Stimulated activated CD8-positive, alpha-beta memory T cell treated with anti-CD3 and anti-CD28 coated beads, Interleukin-7, amount 100 ng/mL, for 1 hour (primary cell): ENCODE measurements at places on chromosomes 13 and 19.

DNA sequence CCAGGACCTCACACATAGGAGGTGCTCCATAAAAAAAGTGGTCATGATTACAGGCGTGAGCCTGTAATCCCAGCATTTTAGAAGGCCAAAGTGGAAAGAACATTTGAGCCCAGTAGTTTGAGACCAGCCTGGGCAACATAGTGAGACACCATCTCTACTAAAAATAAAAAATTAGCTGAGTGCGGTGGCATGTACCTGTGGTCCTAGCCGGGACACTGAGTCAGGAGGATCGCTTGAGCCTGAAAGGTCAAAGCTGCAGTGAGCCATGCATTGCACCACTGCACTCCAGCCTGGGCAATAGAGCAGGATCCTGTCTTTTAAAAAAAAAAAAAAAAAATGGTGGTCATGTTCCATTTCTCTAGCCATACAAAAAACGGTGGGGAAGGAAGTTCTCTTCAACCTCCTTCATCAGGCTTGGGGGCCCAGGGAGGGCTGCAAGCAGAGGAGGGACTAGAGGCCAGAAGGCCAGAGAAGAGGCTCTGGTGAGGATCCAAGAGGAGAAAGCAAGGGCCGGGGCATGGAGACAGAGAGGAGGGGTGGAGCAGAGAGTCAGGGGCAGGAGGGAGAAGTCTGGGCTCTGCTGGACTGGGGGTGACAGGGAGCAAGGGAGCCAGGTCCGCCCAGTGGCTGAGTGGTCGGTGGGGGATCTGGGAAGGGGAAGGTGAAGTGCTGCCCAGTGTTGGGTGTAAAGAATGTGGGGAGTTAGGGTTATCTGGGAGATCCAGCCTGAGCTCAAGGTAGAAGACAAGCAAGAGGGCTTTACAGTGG, 8.9 kb downstream of the KASH5 start:
- DNase-seq: no peak

DNA sequence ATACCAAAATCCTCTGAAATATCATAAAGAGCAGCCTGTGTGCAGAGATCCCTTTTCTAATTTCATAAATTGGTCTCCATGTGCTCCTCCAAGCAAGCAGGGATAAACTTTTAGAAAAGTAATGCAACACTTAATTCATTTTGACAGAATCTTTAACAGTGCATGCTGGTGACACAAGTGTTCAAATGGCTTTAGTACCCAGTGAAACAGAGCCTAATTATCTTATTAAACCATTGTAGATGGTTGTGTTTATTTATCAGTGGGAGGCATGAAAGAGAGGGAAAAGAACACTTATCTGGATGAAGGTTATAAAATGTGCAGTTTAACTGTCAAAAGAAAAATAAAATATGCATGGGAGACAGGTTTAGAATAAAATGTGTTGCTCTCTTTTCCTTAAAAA, 945.0 kb upstream of the PCDH20 start:
- no peak for DNase-seq

DNA sequence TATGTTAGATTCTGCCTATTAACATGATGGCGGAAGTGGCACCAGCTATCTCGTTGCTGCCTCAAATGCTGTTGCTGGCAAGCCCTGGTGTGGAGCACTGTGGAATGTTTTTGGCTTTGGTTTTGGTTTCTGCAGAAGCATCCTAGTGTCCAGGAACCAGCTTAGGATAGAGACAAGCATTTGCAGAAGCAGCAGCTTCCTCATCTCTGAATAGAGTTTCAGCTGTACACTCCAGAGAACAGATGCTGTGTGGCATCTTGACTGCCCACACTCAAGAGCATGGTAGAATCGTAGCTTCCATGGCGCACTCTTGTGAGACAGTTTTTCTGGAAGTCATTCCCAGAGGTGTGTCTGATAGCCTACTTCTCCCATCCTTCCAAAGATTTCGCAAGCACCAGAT, 145.3 kb upstream of the RXFP2 start:
- DNase-seq: no peak

DNA sequence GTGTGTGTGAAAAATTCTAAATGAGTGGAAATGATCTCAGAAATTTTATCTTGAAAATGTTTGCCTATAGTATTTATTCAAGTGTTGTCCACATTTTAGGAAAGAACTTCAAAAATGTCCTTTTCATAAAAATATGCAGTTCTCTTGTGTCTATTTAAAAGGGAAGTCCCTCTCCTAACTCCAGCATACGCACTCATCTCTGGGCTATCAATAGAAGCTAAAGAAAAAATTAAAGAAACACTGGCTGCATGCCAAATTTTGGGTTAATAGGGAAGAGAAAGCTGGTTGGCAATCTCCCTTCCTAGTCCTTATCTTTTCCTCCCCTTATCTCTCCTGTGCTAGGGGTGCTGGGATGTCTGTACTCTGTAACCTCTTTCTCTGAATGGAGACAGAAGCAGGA, 313.3 kb downstream of the ENOX1 start:
- no peak for DNase-seq

DNA sequence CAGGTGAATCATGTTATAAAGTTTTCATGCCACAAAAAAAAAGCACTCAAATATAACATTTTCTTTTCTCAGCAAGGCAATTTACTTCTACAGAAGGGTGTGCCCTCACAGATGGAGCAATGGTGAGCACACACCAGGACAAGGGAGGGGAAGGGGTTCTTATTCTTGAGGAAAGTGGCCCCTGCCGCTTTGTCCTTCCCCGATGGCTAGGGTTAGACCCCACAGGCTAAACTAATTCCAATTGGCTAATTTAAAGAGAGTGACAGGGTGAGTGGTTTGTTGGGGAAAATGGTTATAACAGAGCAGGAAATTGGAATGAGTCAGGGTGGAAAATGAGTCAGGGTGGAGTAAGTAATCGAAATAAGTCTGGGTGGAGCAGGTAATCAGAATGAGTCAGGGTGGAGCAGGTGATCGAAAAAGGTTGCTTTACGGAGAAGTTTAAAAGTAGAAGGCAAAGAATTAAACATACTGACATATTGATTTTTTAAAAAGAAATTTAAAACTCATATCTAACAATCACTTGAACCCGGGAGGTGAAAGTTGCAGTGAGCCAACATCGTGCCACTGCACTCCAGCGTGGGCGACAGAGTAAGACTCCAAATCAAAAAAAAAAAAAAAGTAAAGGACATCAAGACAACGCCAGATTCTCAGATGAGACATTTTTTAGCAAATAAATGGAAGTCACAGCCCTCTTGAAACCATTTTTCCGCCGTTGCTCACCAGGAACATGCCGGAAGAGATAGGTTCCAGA, 813 bp downstream of the ZNF562 start:
- no peak for DNase-seq
